ENCODE measurements at places on chromosomes 3 and 15.

DNA sequence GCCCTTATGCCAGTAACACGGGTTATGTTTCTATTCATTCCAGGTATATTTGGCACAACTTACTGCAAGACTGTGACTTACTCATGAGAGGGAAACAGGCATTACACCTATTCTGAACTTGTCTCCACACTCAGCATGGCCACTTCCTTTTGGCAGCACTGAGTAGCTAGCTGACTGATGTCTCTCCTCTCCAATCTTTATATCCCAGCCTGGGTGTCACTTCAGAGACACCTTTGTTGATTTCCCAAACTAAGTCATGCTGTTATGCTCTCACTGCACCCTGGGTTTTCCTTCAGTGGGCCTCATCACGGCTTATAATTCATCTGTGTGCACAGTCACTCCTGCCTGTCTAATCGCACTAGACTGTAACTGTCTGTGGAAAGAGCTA is 114.8 kb downstream of the MYLK start:
- DNase-seq, result no peak

DNA sequence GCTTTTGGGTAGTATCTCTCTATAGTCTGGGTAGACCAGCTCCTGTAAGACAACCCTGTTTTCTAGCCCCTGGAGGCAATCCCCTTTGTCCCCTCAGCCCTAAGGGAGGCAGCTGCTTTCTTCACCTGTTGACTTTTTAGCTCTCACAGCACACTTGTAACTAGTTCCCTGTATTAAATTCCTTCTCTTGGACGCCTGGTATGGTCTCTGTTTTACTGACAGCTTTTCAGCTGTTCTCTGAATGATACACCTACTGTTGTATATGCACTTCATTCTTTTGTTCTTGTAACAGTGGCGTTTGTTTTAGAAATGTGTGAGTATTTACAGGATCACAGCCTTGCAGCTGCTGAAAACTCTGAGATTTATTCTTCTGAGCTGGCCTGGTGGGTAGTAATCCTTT is 413.0 kb upstream of the RBMS3 start:
- no peak for DNase-seq

- DNase-seq, result no peak
Observed at GRCh38 chr15:33955945-33956344, 12.4 kb upstream of the CHRM5 start.

GRCh38 chr3:61966200-61966599 is 404.8 kb downstream of the PTPRG start:
- DNase-seq, result no peak

GRCh38 chr3:107373896-107374295 is 3.3 kb upstream of the CCDC54 start:
- no peak for DNase-seq

GRCh38 chr3:83863380-83863779 is 1095.4 kb upstream of the CADM2 start:
- no peak for DNase-seq

Measured in naive thymus-derived CD8-positive, alpha-beta T cell (primary cell).